Activated CD8-positive, alpha-beta T cell treated with anti-CD3 and anti-CD28 coated beads, Interleukin-2, amount 10 ng/mL, durations not matched to agents 7 days and 5 days (primary cell): ENCODE measurements at places on chromosomes 11 and 22.

- DNase-seq = no peak
These were observed 14.6 kb downstream of the BBOX1 start for GRCh38 chr11:27055065-27055682.

GRCh38 chr11:2525166-2525861 lies 80.5 kb downstream of the KCNQ1 start:
- no peak for DNase-seq

GRCh38 chr11:113695207-113695606 lies 10.9 kb downstream of the TMPRSS5 start:
- DNase-seq = no peak

- DNase-seq = no peak
These were observed 23.0 kb downstream of the PPIL2 start for GRCh38 chr22:21688706-21689381.

GRCh38 chr11:19918302-19919049 lies 205.8 kb downstream of the NAV2 start:
- no peak for DNase-seq

- DNase-seq = no peak
These were observed 36.2 kb downstream of the IGHMBP2 start for GRCh38 chr11:68939583-68940555.

- DNase-seq = no peak
These were observed 31.3 kb upstream of the COMT start for GRCh38 chr22:19910180-19910744.

GRCh38 chr11:75547617-75548058 lies 14.4 kb upstream of the SERPINH1 start:
- DNase-seq = peak; percentile 52

- DNase-seq = no peak
These were observed 37.7 kb downstream of the OR5P2 start for GRCh38 chr11:7759010-7759409.
